ENCODE measurements at places on chromosomes 1 and 21.

GRCh38 chr21:43193088-43193650, 24.4 kb downstream of the CRYAA start:
- DNase-seq: no peak

GRCh38 chr21:37164742-37165141, 91.7 kb downstream of the TTC3 start:
- no peak for DNase-seq

DNA sequence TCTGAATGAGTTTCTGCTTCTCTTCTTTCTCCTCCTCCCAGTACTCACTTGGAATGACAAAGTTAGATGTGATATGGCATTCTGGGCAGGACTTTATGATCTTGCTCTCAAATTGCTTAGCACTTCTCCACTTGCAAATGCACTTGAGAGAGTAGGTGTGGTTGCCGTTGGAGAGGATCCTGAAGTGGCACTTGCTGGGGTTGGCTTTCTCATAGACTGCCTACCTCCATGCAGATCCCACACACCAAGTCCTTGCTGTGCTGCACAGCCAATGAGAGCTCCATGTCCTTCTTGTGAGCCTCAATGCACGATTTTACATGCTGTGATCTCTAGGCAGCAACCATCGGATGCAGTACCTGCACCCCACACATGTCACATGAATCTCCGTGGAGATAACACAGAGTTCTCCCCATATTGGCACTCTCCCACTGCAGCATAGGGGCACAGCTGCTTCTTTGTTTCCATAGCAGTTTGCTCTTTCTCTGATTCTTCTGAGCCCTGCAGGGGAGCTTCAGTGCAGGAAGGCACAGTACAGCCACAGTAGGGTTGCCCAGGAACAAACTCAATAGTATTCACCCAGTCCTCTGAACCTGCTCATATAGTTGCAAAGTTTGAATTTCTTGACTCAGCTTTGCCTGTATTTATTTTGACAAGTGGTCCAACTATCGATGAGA, 45.2 kb downstream of the ZNF691 start:
- no peak for DNase-seq

GRCh38 chr21:17981060-17981740, 162.0 kb upstream of the C21orf91 start:
- no peak for DNase-seq

DNA sequence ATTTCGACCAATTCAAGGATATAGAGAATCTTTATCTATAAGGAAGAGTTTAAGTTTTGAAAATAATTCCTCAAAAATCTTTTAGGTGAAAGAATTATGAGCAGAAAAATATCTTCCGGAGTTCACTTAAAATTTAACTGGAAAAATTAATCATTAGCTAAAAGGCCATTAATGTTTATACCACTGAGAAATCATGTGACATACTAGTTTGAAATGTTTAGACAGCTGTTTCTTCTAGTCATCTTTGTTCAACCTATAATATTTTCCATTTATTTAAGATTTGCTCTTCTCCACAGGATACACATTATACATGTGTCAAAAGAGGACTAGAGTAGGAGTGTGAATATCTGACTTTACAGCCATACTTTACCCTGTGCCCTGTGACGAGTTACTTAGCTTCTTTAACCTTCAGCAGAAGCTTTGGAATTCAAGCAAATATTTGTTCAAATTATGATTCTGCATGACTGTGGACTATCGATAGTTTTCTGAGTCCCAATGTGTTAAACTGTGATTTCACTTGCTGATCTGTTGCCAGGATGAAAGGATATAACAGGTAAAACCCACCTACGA, 374.8 kb downstream of the BRINP3 start:
- DNase-seq: no peak

- DNase-seq: no peak
These were observed 13.3 kb upstream of the SPOCD1 start for GRCh38 chr1:31828926-31829690.

GRCh38 chr1:163912170-163912884, 590.6 kb downstream of the NUF2 start:
- no peak for DNase-seq

DNA sequence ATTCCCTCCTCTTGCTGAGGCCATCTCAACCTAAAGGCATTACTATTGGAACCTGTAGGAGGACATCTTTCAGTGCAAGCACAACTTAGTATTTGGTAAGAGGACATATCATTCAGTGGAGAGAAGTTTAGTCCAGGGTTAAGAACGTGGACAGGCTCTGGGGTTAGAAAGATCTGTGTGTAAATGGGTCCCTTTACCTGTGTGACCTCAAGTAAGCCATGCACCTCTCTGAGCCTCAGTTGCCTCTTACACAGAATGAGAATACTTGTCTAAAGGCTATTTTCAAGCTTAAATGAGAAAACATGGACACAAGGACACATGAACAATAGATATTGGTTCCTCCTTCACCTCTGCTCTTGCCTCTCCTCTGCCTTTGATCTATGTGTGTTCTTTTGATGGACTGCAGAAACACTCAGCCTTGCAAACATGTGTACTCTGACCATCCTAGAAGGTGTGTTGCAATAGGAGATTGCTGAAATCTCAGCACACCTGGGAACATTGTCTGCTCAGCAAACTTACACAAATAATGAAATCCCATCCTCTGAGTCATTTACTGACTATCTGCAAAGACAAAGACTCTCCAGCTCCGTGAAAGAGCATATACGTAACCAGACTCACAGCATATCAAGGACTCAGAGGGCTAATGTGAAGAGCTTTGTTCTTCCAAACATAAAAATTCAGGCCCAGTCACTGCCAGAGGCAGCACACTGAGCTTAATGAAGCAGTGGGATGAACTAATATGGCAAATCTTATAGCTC, 143.8 kb downstream of the DAB1 start:
- peak; percentile 5 for DNase-seq

- DNase-seq: no peak
These were observed 2.8 kb downstream of the TAL1 start for GRCh38 chr1:47229031-47229885.

DNA sequence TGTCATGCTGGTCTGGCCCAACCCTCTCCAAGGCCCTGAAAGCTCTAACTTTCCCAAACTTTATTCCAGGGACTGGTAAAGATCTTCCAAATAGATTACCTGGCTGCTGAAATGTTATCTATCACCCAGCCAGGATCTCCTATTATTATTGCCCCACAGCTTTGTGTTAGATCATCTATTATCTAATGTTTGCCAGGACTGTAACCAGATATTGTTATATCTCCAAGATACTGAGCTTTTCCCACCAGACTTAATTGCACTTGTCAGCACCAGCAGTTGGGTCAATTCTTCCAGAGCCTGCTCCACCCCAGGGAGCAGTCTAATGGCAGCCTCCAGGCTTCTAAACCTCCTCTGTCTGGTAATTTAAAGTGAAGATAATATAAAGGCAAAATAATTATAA, 59.1 kb downstream of the PRDX6 start:
- DNase-seq: no peak

DNA sequence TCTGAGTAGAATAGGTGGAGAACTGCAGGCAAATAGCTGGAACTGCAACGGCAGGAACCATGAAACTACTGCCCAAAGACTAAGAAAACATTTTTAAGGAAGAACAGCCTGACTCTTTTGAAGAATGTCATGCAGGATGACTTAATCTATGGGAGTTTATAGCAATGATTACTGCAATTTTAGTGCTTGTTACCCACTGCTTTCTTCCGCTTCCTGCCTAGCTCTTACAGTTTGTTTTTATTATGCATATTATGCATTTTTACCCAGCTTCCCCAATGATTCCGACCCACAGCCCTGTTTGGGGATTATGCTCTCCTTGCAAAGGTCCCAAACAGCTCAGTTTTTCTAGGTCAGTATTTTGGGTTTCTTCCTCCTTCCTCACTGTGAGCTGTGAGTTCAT, 71.2 kb downstream of the PCNX2 start:
- DNase-seq: no peak

All from kidney glomerular epithelial cell (primary cell).